Ascending aorta (tissue), 2 donors: ENCODE measurements at places on chromosomes 11 and 22. TPM values are rescaled to one million over a fixed set of nuclear protein-coding genes. Genes with fewer than 3 reads are reported as not detected.

- H3K4me1 ChIP-seq: no peaks in the 10 kb centered on the region
Measured at GRCh38 chr22:38721551-38721950, 15.8 kb downstream of the GTPBP1 start.

KIAA1671 gene
- total RNA-seq: 79.0 TPM

- H3K27me3 ChIP-seq: no peaks in the 10 kb centered on the region
- no peaks in the 10 kb centered on the region for H3K36me3 ChIP-seq
- no peaks in the 10 kb centered on the region for H3K4me1 ChIP-seq
- DNase-seq: no peak
Measured at GRCh38 chr11:34641456-34641855, 20.6 kb downstream of the EHF start.

TMEM134 gene
- 189 TPM for total RNA-seq

GRCh38 chr22:17672417-17672991 lies 33.9 kb downstream of the BCL2L13 start:
- no peak overlapping the region for H3K4me3 ChIP-seq
- no peaks in the 10 kb centered on the region for H3K27me3 ChIP-seq
- peaks cover 7% of the 10 kb centered on the region for H3K36me3 ChIP-seq
- H3K27ac ChIP-seq: no peak overlapping the region

GRCh38 chr11:121225382-121225781 lies 67.2 kb upstream of the SC5D start:
- H3K36me3 ChIP-seq: no peaks in the 10 kb centered on the region
- no peaks in the 10 kb centered on the region for H3K4me1 ChIP-seq
- H3K4me3 ChIP-seq: no peak overlapping the region
- no peaks in the 10 kb centered on the region for H3K27me3 ChIP-seq
- no peak overlapping the region for H3K27ac ChIP-seq

NAALAD2 gene
- total RNA-seq: not detected

DNA sequence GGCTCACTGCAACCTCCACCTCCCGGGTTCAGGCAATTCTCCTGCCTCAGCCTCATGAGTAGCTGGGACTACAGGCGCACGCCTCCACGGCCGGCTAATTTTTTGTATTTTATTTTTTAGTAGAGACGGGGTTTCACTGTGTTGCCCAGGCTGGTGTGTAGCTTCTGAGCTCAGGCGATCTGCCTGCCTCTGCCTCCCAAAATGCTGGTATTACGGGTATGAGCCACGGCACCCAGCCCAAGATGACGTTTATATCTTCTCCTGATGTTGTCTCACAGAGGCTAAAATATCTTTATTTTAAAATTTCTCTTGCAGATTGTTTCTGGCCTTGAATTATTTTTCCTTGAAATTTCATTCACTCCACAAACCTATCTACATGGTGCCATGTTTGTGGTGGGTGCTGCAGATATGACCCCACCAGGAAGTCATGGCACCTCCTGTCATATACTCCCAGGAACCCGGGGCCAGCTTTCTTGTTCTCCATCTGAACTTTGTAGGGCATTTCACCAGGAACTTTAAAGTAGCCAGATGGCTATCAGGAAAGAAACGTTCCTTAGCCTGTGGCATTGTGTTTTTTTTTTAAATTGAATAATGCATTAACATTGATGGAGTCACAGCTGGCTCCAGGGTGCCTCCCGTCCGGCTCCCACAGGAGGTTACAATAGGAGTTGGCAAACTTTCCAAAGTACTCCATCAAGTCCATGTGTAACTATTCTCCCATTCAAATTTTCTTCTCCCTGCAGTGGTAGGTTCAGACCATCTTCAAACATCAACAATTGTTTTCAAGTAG lies 42.0 kb upstream of the LIPT2 start:
- no peak for DNase-seq
- H3K4me1 ChIP-seq: no peaks in the 10 kb centered on the region
- H3K27me3 ChIP-seq: no peaks in the 10 kb centered on the region
- no peak overlapping the region for H3K27ac ChIP-seq
- H3K36me3 ChIP-seq: no peaks in the 10 kb centered on the region

DNA sequence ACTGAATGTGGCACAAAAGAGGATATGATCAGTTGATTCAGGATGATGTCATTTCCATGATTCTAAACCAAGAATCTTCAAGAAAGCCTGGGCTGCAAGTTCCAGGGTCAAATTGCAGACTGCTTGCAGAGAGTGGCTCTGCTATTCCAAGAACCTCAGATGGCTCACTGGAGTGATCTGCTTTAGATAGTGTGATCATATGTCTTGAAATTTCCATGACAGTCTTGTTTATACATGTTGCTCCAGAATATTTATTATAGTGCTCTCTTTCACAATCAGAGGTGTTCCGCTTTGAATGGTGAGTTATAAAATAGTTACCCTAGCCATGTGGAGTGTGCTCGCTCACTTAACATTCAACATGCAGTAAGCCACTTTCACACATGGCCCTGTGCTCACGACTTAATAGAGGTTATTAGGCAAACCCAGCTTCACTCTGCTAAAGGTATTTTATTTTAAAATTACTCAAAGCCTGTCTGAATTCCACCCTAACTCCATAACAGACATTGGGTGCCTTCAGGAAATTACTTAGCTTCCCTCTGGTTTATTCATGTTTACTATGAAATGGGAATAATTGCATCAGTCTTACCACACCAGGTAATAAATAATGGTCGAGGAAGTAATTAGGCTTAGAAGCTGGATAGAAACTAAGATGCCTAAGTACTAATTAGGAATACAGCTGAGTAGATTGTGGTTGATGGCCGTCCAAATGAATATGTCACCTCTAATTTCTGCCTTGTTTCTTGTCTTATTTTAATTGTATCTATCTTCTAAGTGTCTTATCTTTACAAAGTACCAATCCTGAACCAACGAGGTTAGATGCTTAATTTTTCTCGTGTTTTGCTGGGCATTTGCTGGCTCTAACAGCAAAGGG lies 187.9 kb downstream of the ETS1 start:
- no peaks in the 10 kb centered on the region for H3K36me3 ChIP-seq
- no peaks in the 10 kb centered on the region for H3K27me3 ChIP-seq
- H3K4me3 ChIP-seq: no peak overlapping the region
- no peak overlapping the region for H3K27ac ChIP-seq
- no peak for DNase-seq
- no peaks in the 10 kb centered on the region for H3K4me1 ChIP-seq

GRCh38 chr11:33869481-33870422 lies 22.1 kb downstream of the LMO2 start:
- H3K4me3 ChIP-seq: peak overlapping the region; percentile 75
- H3K36me3 ChIP-seq: no peaks in the 10 kb centered on the region
- no peaks in the 10 kb centered on the region for H3K4me1 ChIP-seq
- H3K27me3 ChIP-seq: no peaks in the 10 kb centered on the region
- H3K27ac ChIP-seq: peak overlapping the region; percentile 60
- DNase-seq: no peak

BLID gene
- not detected for total RNA-seq

- peak; percentile 10 for DNase-seq
- H3K4me3 ChIP-seq: peak overlapping the region; percentile 28
- peak overlapping the region; percentile 86 for H3K27ac ChIP-seq
- no peaks in the 10 kb centered on the region for H3K27me3 ChIP-seq
- H3K4me1 ChIP-seq: peaks cover 62% of the 10 kb centered on the region
Measured at GRCh38 chr22:49012712-49013395, 814.8 kb downstream of the BRD1 start.

GRCh38 chr22:33658775-33659174 lies 261.5 kb downstream of the LARGE1 start:
- H3K4me3 ChIP-seq: no peak overlapping the region
- H3K27me3 ChIP-seq: no peaks in the 10 kb centered on the region
- no peak for DNase-seq
- H3K36me3 ChIP-seq: no peaks in the 10 kb centered on the region
- peaks cover 6% of the 10 kb centered on the region for H3K4me1 ChIP-seq

TP53AIP1 gene
- not detected for total RNA-seq
